ENCODE measurements at places on chromosomes 1 and 21.

DNA sequence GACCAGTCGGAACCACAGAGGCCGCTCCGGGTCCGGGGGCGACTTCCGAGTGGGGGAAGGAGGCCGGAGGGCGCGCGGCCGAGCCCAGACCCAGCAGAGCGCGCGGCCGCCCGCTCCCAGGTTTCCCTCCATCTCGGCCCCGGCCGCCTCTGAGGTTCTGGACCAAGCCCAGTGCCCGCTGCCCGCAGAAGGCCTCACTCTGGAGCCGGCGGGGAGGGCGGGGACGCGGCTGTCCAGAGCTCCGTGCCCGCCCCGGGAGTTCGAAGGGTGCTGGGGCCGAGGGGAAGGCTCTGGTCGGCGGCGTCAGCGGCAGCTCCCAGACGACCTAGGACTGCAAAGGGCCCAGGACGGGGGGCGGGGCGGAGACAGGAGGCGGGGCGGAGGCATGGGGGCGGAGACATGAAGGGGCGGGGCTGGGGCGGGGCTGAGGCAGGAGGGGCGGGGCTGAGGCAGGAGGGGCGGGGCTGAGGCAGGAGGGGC is 48.0 kb upstream of the SLC19A1 start:
- DNase-seq, result peak; percentile 65

GRCh38 chr1:203100516-203100869 is 14.7 kb upstream of the MYOG start:
- DNase-seq, result no peak

DNA sequence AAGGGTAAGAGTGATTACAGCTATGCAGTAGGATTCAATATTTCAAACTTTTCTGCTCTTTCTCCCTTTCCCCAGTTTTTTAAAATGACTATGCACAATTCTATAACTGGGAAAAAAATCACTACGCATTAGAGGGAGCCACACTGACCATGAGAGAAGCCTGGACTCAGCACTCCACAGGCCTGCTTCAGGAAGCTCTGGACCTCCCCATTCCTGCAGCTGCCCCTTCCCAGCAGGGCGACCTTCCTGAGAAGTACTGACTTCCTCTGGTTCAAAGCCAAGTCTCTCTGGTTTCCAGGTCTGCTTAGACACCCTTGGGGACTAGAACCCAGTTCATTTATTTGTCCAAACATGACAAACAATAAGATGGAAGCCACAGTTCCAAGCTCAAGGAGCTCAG is 42.0 kb upstream of the CLSTN1 start:
- no peak for DNase-seq

DNA sequence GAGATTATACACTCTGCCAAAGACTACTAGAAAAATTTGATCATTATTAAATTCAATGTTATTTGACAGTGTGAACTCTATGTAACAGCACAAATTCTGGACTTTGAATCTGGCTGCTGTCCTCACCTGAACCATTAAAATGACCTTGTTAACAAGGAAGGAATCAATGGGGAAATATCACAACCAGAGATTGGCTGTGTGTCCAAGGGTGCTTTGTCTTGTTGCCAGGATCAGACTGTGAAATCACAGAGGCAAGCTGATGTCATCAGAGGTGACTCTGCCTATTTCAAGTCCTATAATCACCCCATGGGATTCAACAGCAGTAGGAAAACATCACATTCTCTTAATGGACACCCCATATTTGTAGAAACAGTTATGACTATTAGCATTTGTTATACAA is 46.8 kb downstream of the ADAMTS5 start:
- DNase-seq, result no peak
